ENCODE measurements at places on chromosomes 2 and 18.

DNA sequence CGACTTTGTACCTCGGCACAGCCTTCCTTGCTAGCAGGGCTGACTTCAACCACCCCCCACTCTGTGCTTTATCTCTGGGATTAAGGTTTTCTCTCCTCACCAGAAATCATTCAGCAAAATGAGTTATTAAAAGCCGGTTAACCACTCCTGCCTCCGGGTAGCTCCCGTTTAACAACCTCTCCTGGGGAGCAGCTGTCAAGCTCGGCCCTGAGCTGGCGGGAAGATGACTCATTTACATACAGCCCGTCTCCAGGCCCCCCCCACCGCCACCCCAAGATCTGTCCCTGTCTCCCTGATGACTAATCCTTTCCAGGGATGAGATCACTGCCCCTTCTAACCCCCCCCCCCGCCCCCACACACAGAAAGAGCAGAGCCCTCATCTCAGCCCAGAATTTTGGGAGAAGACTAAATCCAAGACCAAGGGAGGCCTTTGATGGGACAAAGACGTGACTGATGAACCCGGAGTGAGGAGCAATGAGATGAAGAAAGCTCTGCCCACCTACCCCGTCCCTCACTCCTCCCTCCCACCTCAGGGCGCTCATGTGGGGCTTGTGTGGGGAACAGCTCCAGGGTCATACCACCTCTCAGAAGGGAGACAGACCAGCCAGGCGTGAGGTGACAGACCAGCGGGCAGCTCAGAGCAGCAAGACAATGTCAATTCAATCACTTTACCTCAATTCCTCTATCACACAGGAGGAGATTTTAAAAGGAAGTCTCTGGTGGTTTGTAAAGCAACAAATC lies 131.4 kb downstream of the MSH2 start:
- DNase-seq, result no peak

DNA sequence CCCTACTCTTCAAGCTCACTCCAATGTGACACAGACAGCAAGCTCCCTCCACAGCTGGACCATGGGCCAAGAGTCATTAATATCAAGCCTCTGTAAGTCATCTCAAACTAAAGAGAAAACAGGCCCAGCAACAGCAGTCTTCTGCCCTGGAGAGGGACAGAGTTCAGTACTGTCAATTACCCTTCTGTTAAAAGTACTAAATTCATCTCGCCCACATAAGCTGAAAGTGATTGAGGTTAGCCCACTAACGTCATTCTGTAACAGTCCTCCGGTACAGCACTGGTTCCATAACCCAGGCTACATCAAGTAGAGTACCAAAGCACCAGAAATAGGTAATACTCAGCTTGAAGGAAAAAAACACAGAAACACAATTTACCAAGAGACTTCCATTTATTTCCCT lies 25.9 kb downstream of the THADA start:
- DNase-seq, result no peak

DNA sequence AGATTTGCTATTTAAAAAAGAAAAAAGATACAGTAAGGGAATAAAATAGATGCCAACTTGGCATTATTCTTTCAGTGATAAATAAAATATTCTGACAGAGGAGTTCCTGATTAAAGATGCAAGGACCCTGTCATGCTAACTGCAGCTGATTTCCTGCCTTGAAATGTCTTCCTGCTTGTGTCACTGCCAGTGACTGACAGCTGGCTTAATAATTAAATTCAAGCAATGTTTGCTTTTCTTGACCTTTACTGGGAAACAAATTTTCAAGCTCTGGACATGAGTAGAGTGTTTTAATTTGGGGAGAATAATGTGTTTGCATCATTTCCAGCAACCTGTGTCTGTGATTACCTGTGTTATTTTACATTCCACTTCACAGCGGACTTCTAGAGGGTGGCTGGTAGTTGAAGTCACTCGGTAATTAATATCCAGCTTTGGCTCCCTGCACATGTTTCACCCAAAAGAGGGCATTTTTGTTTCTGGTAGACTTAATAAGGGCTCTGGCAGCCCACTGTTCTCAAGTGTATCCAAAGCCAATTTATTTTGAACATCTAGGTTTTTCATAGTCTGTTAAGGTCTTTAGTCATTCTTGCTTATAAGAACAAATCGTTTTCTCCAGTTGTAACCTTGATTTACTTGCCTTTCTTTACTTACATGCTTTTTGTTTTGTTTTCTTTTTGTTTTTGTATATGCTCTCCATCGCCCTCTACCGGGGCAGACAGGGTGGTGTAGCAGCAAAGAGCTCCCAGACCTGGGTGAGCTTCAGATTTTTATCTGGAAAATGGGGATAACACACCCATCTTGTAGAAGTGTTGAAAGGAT lies 48.5 kb upstream of the PROKR1 start:
- peak; percentile 57 for DNase-seq

- DNase-seq, result no peak
Observed at GRCh38 chr18:44733069-44733753, 52.5 kb downstream of the SETBP1 start.

DNA sequence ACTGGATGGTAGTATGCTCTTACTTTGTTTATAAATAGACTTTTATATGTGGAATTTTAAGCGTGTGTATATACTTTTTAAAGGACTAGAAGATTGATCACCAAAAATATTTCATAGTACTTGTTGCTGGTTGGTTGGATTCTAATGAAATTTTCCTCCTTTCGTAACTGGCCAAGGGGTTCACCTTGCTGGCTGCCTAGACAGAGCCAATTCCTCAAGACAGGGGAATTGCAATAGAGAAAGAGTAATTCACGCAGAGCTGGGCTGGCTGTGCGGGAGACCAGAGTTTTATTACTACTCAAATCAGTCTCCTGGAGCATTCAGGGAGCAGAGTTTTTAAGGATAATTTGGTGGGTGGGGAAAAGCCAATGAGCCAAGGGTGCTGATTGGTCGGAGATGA lies 70.7 kb downstream of the SNORC start:
- DNase-seq, result no peak

- no peak for DNase-seq
Observed at GRCh38 chr2:7857904-7858303, 824.0 kb upstream of the ID2 start.

DNA sequence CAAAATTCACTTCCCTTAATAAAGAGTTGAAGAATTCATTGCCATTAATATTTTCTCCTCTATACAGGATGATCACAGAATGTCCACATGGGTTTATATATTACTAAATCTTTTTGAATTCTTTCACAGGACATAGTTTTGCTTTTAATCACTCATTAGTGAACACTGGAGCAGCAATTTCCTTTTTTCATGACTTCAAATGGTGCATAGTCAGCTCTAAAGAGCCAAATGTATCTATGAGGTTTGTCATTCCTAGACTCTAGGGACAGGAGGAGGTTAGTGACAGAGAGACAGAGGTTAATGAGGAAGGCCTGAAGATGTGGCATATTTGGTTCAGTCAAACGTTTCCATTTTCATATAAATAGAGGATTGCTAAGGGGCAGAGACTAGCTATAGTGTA lies 111.8 kb downstream of the FSHR start:
- DNase-seq, result no peak

DNA sequence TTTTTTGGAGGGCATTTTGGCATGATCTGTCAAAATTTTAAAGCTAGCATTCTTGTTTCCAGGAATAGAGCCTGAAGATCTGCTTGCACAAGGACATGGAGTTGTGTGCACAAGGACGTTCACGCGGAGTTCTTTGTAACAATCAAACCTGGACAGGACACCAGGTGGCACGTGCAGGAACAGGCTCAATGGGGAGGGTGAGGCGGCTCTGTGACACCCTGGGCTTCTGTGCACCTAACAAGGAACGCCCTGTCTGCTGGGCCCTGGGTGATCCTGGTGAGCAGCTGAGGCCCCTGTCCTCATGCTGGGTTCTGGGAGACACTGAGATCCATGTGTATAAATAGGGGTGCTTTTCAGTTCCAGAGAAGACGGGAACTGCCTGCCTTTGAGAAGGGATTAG lies 93.1 kb upstream of the PXDN start:
- DNase-seq, result no peak

DNA sequence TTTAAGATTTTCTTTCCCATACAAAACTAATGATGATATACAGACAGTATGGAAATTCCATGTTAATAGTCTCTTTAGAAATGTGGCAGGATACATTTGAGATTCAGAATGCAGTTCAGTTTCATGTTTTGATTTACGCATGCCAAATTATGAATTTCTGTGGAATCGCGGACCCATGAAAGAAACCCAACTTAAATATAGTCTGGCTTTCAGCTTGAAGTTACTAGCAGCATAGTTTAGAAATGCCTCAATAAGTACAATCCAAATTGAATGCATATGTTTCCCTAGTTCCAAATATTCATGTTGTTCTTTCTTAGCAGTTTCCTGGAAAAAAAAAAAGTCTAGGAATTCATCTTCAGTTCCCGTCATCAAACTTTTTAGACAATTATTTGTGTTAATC lies 164.1 kb upstream of the RASGRP3 start:
- DNase-seq, result no peak

GRCh38 chr2:107064750-107065149 lies 178.8 kb upstream of the ST6GAL2 start:
- no peak for DNase-seq

- DNase-seq, result no peak
Observed at GRCh38 chr2:235116885-235117492, 165.2 kb downstream of the SH3BP4 start.

- no peak for DNase-seq
Observed at GRCh38 chr2:14978845-14979244, 346.3 kb downstream of the LRATD1 start.

GRCh38 chr2:45797451-45798230 lies 146.2 kb downstream of the PRKCE start:
- DNase-seq, result no peak

- no peak for DNase-seq
Observed at GRCh38 chr2:82007071-82007664, 1702.6 kb upstream of the LRRTM1 start.

GRCh38 chr2:196808083-196808665 lies 981 bp downstream of the C2orf66 start:
- no peak for DNase-seq

GRCh38 chr2:241632478-241633325 lies 4.3 kb downstream of the THAP4 start:
- no peak for DNase-seq

DNA sequence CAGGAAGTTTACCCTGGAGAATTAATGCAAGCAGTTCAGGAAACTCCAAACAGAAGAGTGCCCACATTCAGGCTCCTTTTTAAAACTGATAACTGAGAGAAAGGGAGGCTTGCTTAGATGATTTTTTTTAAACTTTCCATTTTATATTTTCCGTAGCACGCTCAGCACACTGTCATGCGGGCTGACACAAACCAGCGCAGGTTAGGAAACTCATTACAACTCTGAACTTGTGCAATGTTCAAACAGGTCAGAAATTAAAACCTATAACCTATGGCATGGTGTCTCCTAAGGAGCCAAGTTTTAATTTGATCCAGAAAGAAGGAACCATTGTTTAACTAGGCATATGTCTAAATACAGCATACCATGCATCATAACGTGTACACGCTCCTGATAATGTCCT lies 117.7 kb upstream of the SMIM21 start:
- no peak for DNase-seq

DNA sequence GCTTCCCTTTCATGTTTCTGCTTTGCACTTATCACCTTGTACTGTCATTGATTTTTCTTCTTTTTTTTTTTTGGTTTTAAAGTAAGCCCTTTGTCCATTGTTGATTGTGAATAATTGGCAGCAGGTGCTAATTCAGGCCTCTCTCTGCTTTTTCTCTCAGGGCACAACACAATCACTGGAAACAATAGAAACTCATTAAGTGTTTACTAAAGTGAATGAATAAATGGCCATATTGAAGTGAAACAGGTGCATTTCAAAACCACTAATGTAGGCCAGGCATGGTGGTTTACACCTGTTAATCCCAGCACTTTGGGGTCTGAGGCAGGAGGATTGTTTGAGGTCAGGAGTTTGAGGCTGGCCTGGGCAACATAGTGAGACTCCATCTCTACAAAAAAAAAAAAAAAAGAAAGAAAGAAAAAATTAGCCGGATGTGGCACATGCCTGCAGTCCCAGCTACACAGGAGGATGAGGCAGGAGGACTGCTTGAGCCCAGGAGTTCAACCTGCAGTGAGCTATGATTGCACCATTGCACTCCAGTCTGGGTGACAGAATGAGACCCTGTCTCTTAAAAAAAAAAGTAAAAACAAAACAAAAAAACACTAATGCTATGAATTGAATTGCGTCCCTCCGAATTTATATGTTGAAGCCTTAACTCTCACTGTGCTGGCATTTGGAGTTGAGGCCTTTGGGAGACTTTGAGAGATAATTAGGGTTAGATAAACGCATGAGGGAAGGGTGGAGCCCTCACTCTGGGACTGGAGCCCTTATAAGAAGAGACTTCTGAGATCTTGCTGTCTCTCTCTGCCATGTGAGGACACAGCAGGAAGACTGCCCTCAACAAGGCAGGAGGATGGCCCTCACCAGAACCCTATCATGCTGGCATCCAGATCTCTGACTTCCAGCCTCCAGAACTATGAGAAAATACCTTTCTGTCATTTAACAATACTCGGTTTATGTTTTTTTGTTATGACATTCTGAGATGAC lies 19.9 kb downstream of the SLC38A11 start:
- no peak for DNase-seq

- DNase-seq, result no peak
Observed at GRCh38 chr2:176583607-176584006, 314.4 kb downstream of the MTX2 start.

- no peak for DNase-seq
Observed at GRCh38 chr2:188364033-188364630, 72.5 kb downstream of the GULP1 start.

GRCh38 chr2:176110415-176111308 lies 3.6 kb downstream of the HOXD11 start:
- no peak for DNase-seq

GRCh38 chr2:29841386-29842004 lies 79.9 kb downstream of the ALK start:
- DNase-seq, result no peak

GRCh38 chr2:42815726-42816125 lies 23.3 kb upstream of the HAAO start:
- DNase-seq, result no peak

DNA sequence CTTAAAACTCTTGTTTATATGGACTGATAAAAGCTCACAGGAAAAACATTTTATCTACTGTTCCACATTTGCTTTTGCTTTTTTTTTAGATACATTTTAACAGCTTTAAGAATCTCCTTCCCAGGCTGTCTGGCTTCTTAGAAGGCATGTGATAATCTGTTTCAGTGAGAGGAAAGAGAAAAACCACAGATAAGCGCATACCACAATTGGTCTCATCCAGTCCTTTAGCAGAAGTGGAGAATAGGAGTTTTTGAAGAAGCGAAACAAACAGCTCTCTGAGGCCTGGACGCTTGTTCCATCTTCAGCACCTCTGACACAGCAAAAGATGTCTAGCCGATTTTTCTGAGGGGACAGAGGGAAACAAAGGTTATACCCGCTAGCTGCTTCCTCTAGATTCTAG lies 37.6 kb downstream of the RMC1 start:
- no peak for DNase-seq

GRCh38 chr2:43328832-43329231 lies 102.4 kb upstream of the ZFP36L2 start:
- no peak for DNase-seq
